Inflammatory macrophage treated with lipopolysaccharide for 4 hours (primary cell): ENCODE measurements at places on chromosomes 6 and 20.

- DNase-seq: peak; percentile 92
Measured at GRCh38 chr6:13454286-13455221, 32.8 kb downstream of the GFOD1 start.

- no peak for DNase-seq
Measured at GRCh38 chr6:163971841-163972838, 557.6 kb downstream of the QKI start.

DNA sequence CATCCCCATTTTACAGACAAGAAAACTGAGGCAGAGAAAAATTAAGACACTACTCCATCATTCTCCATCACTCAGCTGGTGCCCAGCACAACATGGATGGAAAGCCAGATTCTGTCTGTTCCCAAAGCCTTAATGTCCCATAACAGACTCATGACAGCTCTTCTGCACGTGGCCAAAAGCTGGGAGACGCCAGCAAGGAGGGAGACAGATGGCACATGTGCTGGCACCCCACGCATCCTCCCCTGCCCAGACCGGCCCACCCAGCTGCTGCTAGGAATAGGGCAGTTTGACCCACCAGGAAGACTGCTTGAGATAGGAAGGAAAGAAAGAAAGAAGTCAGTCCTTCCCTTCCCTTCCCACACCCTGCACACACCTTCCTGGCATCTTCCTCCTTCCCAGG lies 96.3 kb downstream of the PREX1 start:
- DNase-seq: no peak

GRCh38 chr6:134456226-134456625 lies 138.3 kb upstream of the SGK1 start:
- DNase-seq: no peak

- peak; percentile 98 for DNase-seq
Measured at GRCh38 chr20:50144362-50144761, 9.2 kb downstream of the PEDS1 start.
